ENCODE measurements at places on chromosomes 3 and 15.

DNA sequence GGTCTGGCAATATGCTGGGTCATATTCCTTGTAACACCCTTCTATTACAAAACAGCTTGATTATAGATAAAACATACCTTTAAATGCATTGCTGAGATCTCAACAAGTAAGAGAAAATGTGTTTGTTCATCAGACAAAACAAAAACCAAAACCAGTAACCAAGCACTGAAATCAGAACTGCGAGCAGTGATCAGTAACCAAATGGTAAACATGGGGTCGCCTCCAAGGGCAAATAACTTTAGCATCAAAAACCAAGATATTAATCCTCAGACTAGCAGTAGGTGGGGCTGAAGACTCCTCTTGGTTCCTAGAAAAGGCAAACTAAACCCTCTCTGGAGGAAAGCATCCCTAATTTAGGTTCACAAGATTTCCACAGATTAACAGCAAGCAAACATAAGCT lies 6.6 kb upstream of the HESX1 start:
- no peak for DNase-seq

DNA sequence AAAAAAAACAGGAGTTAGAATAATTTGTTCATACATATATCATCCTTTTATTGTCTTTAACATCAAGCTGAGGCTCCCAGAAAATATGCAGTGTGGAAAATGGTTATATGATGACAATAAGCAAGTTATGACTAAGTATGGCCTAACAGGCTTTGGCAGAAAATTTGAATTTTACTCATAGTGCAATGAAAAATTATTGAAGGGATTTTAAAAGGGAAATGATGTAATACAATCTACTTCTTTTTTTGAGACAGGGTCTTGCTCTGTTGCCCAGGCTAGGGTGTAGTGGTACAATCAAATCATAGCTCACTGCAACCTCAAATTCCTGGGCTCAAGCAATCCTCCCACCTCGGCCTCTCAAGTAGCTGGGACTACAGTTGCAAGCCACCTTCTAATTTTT lies 78.7 kb downstream of the FAIM start:
- no peak for DNase-seq

- no peak for DNase-seq
These were observed 18.3 kb upstream of the TMEM158 start for GRCh38 chr3:45244356-45244755.

- peak; percentile 94 for DNase-seq
These were observed 544.1 kb upstream of the MDFIC2 start for GRCh38 chr3:70856414-70857162.

DNA sequence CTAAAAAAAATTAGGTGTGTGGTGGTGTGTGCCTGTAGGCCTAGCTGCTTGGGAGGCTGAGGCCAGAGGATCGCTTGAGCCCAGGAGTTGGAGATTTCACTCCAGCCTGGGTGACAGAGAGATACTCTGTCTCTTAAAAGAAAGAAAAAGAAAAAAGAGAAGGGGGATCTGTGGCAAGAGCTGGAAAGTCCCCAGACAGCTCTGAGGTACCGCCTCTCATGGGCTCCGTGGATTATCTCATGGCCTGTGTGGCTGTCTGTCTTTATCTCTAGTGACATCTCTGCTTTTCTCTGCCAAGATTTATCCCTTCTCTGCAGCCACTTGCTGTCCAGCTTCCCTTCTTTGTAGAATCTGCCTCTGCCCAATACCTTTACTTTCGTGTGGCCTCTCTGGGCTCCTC lies 5.7 kb downstream of the EXOSC7 start:
- DNase-seq, result no peak

DNA sequence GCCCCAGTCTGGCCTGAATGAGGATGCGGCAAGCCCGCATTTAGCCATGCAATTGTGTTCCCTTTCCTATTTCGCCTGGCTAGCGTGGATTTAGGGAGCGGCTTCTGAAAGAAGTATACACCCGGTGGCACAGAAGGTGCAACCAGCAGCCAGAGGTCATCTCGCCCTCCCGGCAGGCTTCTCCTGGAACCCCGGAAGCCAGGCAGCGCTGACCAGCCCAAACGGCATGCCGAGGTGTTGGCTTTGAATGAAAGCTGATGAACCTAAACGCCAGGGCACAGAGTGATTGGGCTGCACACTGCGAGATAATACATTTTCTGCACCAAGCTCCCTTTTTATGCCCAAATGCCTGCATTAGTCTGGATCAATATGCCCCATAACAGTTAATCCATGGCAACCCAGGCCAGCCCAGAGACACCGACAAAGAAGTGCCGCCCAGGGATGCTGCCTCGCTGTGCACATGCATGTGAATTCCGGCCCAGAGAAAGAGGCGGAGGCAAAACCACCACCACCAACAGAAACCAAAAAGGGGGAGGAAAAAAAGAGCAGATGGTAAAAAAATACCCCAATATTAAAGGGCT lies 1.4 kb downstream of the SRGAP3 start:
- no peak for DNase-seq

- no peak for DNase-seq
These were observed 23.0 kb downstream of the ACSBG1 start for GRCh38 chr15:78211189-78211921.

GRCh38 chr3:141105828-141106628 lies 54.9 kb downstream of the SPSB4 start:
- DNase-seq, result peak; percentile 95

GRCh38 chr3:140931016-140931454 lies 10.6 kb upstream of the SLC25A36 start:
- DNase-seq, result no peak

GRCh38 chr3:193869221-193870201 lies 266.4 kb upstream of the HES1 start:
- peak; percentile 87 for DNase-seq
